Central memory CD8-positive, alpha-beta T cell (primary cell): ENCODE measurements at places on chromosomes 4 and X.

DNA sequence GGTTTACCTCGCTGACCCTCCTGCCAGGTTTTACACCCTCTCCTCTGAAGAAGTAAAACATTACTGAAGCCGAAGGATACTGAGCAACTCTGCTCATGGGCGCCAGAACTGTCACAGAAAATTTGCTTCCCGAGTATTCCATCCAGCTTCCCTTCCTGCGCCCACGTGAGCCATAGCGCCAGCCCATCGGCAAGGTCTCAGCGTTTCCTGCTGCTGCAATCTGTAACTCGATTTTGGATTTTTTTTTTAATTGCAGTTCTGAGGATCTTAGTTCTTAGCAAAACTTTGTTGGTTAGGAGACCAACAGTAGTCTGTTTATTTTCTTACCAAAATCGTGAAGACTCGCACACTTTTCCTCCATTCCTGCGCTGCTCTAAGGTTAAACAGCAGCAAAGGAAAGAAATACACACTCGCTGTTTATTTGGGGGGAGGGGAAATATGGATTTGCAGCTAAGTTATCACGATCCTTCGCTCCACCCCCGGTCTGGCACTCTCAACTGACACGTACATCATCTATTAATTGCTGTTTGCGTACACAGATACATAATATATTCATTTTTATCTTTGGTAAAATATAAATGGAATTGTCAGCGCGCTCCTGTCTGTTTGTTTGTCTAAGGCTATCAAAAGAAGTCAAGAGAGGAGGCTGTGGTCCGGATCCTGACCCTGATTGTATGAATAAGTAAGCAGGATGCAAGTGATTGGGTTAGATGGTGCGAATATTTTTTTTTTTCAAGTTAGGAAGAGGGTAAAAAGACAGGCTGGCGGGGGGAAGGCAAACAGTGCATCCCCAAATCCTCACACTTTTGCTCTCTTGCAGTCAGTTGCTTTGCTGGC is at the start of gene TLL1:
TSS of gene TLL1 (plus strand) at position 777 of the 837 bp plus-strand sequence. CDS start 668 bp downstream, outside the sequence.
- H3K4me3 ChIP-seq: peak within 1 kb of the TSS; percentile 40
- DNase-seq: no peak
- H3K27ac ChIP-seq: no peak within 1 kb of the TSS
- H3K27me3 ChIP-seq: peaks cover 36% of the 10 kb centered on the region
- no peaks in the 10 kb centered on the region for H3K4me1 ChIP-seq

GRCh38 chrX:3771766-3772165 is 58.3 kb upstream of the PRKX start:
- no peaks in the 10 kb centered on the region for H3K4me1 ChIP-seq
- no peaks in the 10 kb centered on the region for H3K36me3 ChIP-seq
- peaks cover 11% of the 10 kb centered on the region for H3K27me3 ChIP-seq
- DNase-seq: no peak
- H3K27ac ChIP-seq: no peak overlapping the region

DNA sequence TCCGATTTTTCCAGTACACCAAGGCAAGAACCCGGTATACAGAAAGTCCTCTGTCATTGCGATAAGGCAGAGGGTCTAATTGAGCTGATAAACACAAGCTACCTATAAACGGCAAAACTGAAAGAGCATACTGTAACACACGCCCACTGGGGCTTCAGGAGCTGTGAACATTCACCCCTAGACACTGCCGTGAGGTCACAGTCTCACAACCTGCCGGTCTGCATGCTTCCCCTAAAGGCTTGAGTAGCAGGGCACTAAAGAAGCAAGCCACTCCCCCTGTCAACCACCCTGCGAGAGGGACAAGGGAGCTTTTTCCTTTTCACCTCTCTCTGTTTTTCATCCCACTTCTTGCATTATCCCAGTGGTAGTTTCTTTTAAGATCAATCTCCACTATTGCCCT is 22.4 kb upstream of the F9 start:
- no peak overlapping the region for H3K27ac ChIP-seq
- no peak for DNase-seq
- H3K4me1 ChIP-seq: no peaks in the 10 kb centered on the region
- H3K36me3 ChIP-seq: no peaks in the 10 kb centered on the region
- H3K4me3 ChIP-seq: no peak overlapping the region

DNA sequence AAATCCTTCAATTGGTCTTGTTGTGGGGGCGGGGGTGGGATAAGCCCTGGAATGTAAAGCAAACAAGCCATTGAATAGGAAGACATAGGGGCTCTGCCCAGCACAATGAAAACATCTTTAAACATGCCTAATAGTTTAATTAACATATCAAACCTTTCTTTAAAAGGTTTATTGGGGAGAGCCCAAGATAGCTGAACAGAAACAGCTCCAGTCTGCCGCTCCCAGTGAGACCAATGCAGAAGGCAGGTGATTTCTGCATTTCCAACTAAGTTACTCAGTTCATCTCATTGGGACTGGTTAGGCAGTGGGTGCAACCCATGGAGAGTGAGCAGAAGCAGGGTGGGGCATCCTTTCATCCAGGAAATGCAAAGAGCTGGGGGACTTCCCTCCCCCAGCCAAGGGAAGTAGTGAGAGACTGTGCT is 327.2 kb upstream of the CNKSR2 start:
- no peaks in the 10 kb centered on the region for H3K36me3 ChIP-seq
- no peak overlapping the region for H3K4me3 ChIP-seq

DNA sequence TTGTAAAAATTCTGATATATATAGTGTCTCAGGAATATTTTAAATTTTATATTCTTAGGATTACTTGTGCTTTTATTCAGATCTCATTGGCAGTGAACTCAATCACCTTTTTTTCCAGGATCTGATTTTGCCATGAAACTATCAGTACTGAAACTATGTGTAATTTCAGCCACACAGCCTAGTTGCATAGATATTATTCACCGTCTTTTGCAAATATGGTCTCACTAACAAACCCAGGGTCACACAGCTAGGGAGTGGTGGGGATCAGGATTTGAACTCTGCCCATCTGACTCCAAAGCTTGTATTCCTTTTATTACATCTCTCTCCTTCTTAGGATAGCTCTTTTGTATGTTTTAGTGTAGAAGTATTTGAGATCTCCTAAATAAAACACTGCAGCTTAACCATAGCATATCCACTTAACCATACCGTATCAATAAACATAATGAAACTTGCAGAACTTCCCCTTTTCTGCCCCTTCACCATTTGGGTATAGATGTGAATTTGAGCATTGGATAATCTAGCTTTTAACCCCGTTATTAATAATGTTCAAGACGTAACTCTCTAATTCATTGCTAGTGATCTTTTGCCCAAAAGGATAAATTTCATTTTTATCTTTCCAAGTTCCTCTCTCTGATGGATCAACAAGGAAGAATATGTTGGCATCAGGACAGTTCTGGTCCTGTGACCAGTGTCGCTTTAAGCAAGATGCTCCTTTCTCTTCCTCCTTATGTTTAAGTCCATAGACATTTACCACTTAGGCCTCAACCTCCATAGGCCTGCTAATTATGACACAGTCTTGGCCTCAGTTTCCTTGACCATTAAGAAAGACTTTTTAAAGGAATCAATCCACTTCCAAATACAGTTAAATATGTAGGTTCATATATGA is 74.6 kb downstream of the RAPGEF2 start:
- no peak overlapping the region for H3K27ac ChIP-seq
- no peaks in the 10 kb centered on the region for H3K27me3 ChIP-seq
- H3K4me1 ChIP-seq: peaks cover 30% of the 10 kb centered on the region
- H3K36me3 ChIP-seq: no peaks in the 10 kb centered on the region
- no peak overlapping the region for H3K4me3 ChIP-seq

DNA sequence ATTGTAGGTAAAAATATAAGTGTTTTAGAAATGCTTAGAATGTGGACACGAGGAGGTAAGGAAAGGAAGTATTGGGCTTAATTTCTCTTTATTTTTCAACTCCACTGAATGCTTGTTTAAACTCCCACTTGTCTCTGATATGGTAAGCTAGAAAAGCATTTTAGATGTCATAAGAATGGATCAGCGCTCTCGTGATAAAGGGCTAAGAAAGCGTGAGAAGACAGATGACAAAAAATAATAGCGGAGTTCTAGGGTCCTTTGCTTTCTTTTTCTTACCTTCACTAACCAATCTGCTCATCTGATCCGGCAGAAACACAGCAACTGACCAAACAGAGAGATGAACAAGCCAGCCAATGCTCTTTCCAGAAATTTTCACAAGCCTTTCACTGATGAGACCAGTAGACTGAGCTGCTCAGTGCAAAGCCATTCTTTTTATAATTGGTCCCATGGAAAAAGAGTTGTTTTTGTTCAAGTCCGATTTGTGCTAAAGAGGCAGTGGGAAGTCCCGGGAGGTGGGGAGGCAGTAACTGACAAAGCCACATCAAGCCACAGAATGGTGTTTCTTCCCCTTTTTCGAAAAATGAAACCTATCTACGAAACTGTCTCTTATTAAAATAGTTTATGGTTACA is at the start of gene TASL:
TSS of gene TASL (minus strand) at position 405 of the 630 bp plus-strand sequence. CDS start 17,411 bp downstream, outside the sequence.
- DNase-seq: no peak
- H3K4me1 ChIP-seq: no peaks in the 10 kb centered on the region
- H3K4me3 ChIP-seq: peak within 1 kb of the TSS; percentile 78

GRCh38 chr4:26466578-26467270 is 23.6 kb downstream of the CCKAR start:
- no peak overlapping the region for H3K4me3 ChIP-seq
- H3K36me3 ChIP-seq: peaks cover 1% of the 10 kb centered on the region
- peaks cover 28% of the 10 kb centered on the region for H3K27me3 ChIP-seq
- no peak overlapping the region for H3K27ac ChIP-seq
- no peak for DNase-seq
- H3K4me1 ChIP-seq: no peaks in the 10 kb centered on the region
